Progenitor cell of endocrine pancreas (in vitro differentiated cells): ENCODE measurements at places on chromosomes 12 and 14. TPM values are rescaled to one million over a fixed set of nuclear protein-coding genes. Genes with fewer than 3 reads are reported as not detected.

Gene CLEC2B
- total RNA-seq = not detected in 2 replicates

DNA sequence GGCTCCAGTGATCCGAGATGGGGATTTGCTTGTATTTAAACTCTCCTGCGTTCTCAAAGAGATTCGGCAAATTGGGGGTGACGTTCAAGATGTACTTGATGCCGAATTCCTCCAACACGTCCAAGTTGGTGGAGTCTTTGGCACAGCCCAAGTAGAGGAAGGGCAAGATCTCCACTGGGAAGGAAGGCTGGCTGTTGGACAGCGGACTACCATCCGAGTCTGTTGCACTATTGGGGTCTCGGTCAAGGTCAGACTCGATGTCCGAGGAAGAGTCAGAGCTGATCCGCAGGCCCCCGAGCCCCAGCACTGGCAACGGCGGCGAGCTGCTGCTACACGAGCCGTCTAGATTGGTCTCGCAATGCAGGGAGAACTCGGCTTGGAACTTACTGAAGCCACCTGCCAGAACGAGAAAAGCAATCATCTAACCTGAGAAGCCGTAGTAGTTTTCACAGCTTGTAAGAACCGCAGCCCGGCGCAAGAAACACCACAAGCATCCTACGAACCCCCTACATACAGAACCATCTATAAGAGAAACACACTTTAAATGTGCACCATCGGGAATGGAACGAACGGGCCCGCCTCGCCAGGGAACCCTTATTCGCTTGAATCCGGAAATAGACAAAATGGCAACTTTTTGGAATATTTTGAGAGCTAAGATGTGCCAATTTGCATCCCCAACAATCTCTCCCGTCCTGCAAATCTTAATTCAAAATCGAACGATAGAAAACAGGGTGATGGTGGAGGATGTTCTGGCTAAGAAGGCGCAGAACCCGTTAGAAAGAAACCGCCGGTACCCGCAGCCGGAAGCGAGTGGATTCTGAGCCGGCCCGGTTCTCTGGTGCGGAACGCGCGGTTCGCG is 1.4 kb downstream of the DUSP6 start:
- no peak for DNase-seq

Gene PRKD1
- total RNA-seq = 23.6 and 29.9 TPM in 2 replicates

Gene TMEM132C
- total RNA-seq = 0.29 and 0.31 TPM in 2 replicates

DNA sequence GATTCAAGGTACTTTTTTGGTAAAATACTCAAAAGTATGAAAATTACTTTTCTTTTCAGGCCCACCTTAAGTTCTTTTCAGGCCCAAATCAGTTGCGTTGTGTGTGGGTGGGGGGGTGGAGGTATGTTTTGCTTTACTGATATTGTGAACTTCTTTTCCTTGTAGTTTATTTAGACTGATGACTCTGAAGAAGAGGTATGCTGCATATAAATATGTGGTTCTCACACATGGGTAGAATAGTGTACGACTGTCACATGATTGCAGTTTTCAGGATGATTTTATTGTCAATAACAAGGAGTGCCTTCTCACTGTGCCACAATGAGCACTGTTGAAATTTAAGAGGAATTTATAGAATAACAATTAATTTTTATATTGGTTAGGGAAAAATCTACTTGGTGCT is 166.6 kb upstream of the ATP2B1 start:
- DNase-seq = no peak

DNA sequence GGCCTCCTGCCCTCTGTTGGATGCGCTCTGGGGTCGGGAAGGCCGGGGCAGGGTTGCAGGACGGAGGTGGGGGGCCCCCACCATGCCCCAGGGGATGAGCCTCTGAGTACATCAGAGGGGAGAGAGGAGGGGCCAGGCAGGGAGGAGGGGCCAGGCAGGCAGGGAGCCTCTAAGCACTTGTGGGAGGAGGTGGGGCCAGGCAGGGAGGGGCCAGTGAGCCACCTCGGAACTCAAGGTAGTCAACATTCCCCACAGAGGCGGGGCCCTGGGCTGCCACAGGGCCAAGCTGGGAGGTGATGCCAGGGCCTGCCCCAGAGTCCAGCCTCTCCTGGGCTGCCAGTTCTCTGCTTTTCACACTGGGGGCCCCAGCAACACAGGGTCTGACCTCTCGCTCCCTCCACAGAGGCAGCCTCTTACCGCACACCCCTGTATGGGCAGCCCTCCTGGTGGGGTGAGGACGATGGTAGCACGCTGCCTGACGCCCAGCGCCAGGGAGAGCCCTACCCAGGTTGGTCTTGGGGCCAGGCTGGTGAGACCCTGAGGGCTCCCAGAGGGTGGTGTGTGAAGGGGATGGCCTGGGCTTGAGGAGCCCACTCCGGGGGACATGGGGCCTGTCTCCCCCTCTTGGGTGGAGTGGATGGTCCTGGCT is 17.4 kb downstream of the CEP170B start:
- DNase-seq = no peak
